Ovary (tissue), 10 donors: ENCODE measurements at places on chromosomes 6 and 20. TPM values are rescaled to one million over a fixed set of nuclear protein-coding genes. Genes with fewer than 3 reads are reported as not detected.

DNA sequence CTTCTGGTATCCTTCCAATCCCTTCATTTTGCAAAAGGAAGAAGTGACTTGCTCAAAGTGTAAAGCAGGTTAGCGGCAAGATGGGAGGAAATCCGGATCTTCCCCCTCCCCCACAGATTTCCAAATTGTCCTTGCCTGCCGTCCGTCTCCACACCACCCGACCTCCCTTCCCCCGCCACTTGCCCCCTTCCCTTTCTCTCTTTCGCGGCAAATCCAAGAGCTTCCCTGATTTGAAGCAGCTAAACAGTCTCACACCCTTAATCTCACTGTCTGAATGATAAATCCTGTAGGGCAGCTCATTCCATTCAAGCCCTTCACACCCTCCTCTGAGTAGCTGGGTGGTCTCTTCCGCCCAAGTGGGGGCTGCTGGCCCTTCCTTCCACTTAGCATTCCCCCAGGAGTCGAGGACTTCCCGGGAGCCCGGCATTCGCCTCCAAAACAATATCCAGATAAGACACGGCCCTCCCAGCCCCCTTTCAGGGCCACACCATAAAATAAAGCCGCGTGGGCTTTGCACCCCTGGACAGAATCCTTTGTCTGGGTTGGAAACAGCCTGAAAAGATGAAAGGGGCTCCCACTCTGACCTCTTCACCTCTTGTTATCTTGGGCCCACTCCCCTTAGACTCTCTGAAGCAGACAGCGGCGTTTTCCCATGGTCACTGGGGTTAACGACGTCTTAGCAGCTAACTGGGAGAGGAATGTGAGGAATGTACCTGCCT is 44.0 kb upstream of the PIM1 start:
- no peaks in the 10 kb centered on the region for H3K27me3 ChIP-seq
- no peak overlapping the region for H3K27ac ChIP-seq
- peaks cover 10% of the 10 kb centered on the region for H3K4me1 ChIP-seq
- DNase-seq = no peak
- H3K4me3 ChIP-seq = no peak overlapping the region

DNA sequence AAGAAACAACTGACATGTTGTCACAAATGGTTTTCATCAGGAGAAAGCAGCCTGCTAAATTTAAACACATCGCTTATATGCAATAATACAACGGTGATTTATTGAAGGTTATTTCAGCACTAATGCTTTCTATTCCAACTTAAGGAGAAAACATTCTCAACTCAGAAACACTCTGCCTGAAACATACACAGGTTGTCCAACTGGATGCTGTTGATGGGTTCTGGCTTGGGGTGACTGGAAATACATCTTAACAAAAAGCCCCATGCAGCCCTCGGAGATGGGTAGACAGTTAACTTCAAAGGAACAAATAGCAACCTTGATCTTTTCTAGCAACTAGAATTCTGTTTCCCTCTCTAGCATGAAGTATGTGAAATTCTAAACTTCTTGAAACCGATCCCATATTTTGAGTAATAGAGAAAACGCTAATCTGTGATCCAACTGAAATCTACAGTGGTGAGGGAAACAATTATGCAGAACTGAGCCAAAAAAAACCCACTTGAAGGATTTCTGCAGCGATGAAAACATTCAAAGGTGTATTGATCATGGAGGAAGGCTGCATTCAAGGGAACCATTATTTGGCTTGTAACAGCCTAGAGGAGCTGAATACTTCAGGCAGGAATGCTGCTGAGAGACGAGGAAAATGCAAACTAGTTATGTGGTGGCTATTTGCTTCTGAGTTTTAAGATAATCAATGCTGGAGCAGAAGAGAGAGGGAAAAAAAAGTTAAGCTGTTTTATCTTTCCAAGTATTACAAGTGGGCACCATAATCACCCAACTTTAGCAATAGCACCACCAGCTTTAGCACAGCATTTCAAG is 6.9 kb downstream of the ZMYND8 start:
- peaks cover 27% of the 10 kb centered on the region for H3K4me1 ChIP-seq
- no peak for DNase-seq
- H3K27me3 ChIP-seq = no peaks in the 10 kb centered on the region
- H3K36me3 ChIP-seq = no peaks in the 10 kb centered on the region

DNA sequence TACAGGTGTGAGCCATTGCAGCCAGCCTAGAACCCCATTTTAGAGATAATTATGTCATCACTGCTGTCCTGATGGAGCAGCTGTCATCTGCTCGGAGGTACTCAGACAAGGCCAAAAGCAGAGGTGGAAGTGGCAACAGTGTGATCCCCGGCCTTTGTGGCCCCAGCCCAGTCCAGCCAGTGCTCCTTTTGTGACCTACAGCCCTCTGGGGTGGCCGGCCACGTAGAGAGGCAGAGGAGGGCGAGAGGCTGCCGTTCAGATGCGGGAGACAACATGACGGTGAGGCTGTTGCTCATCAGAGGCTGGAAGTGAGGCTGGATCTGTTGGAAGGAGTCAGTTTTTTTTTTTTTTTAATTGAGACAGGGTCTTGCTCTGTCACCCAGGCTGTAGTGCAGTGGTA is 32.8 kb downstream of the EFCAB8 start:
- H3K36me3 ChIP-seq = no peaks in the 10 kb centered on the region
- H3K27ac ChIP-seq = no peak overlapping the region
- H3K4me3 ChIP-seq = no peak overlapping the region
- no peaks in the 10 kb centered on the region for H3K27me3 ChIP-seq

- no peaks in the 10 kb centered on the region for H3K4me1 ChIP-seq
- H3K36me3 ChIP-seq = no peaks in the 10 kb centered on the region
- H3K27ac ChIP-seq = no peak overlapping the region
- DNase-seq = no peak
- H3K4me3 ChIP-seq = no peak overlapping the region
- H3K27me3 ChIP-seq = no peaks in the 10 kb centered on the region
These were observed 691.7 kb downstream of the GRIK2 start for GRCh38 chr6:102085257-102085656.

PLCB1 gene
- total RNA-seq = 23.4 TPM

DNA sequence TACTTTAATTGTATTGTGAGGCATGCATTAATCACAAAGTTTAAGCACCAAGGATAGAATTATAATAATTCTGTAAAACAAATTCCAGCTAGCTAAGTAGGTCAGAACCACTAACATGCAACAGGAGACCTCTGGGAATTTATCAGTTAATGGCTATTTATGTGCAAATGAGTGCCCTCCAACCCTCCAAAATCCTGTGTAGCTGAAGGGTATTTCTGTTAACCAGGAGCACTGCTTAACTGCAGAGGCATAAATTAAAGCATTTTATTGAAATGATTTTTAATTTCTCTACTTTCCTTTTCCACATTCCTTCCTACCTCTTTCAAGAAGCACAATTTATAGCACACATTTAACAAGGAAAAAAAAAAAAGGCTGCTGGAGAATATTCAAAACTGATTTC is 77.0 kb downstream of the MMS22L start:
- DNase-seq = no peak
- H3K27ac ChIP-seq = no peak overlapping the region
- no peaks in the 10 kb centered on the region for H3K4me1 ChIP-seq
- no peaks in the 10 kb centered on the region for H3K36me3 ChIP-seq
- no peak overlapping the region for H3K4me3 ChIP-seq
- no peaks in the 10 kb centered on the region for H3K27me3 ChIP-seq

MTHFD1L gene
- total RNA-seq = 13.0 TPM

OXT gene
- total RNA-seq = 0.61 TPM

DNA sequence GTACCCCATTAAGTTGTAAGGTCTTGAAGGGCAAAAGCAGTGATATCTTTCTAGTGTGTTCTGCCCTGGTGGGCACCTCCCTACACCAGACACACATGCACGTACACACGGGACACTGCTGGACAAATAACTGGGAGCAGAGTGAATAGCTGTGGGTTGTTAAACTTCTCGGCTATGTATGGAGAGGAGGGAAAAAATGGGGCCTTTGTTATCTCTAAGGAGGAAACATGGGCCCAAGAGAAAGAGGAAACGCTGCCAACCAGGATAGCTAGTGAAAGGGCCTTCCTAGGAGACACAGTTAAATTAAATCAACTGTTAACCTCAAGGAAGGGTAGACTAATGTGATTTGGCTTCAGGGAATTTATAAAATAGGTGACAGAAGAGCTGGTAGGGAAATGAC is 169.7 kb downstream of the MYLK4 start:
- no peak for DNase-seq
- H3K4me3 ChIP-seq = no peak overlapping the region
- no peak overlapping the region for H3K27ac ChIP-seq
- H3K36me3 ChIP-seq = no peaks in the 10 kb centered on the region

DNA sequence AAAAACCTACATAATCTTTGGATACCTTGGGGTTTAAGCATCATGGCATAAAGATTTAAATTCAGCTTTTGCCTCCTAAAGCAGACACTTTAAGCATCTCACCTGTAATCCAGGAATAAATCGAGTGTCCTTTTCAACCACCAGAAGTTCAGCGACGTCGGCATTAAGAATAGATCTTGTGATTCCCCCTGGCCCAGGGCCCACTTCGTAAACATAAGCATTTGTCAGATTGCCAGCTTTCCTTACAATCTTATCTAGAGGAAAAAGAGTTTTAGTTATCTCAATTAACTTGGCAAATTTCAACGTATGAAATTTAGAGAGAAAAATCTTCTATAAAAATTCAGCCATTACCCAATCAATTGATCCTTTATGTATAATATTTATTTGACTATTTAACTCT is 3.2 kb downstream of the TFB1M start:
- no peaks in the 10 kb centered on the region for H3K27me3 ChIP-seq
- no peak overlapping the region for H3K27ac ChIP-seq
- no peaks in the 10 kb centered on the region for H3K4me1 ChIP-seq
- H3K4me3 ChIP-seq = no peak overlapping the region
- no peaks in the 10 kb centered on the region for H3K36me3 ChIP-seq

- no peaks in the 10 kb centered on the region for H3K27me3 ChIP-seq
- DNase-seq = peak; percentile 24
- H3K4me3 ChIP-seq = no peak overlapping the region
- H3K4me1 ChIP-seq = no peaks in the 10 kb centered on the region
- no peaks in the 10 kb centered on the region for H3K36me3 ChIP-seq
These were observed 381.9 kb downstream of the C6orf118 start for GRCh38 chr6:164927288-164928056.

GRCh38 chr20:1965520-1966351 is 28.1 kb downstream of the PDYN start:
- no peaks in the 10 kb centered on the region for H3K36me3 ChIP-seq
- no peaks in the 10 kb centered on the region for H3K4me1 ChIP-seq
- peak; percentile 83 for DNase-seq
- no peak overlapping the region for H3K4me3 ChIP-seq
- H3K27me3 ChIP-seq = no peaks in the 10 kb centered on the region
